ENCODE measurements at places on chromosomes 7 and 10.

GRCh38 chr10:19952224-19953010 lies 136.2 kb downstream of the PLXDC2 start:
- no peak for DNase-seq

GRCh38 chr10:100114976-100115770 lies 33.5 kb upstream of the CPN1 start:
- no peak for DNase-seq

GRCh38 chr7:149353739-149354504 lies 91.9 kb downstream of the ZNF783 start:
- DNase-seq: no peak

GRCh38 chr10:16184096-16184597 lies 252.7 kb upstream of the PTER start:
- no peak for DNase-seq

- no peak for DNase-seq
Observed at GRCh38 chr7:121126801-121127534, 138.5 kb downstream of the CPED1 start.

- no peak for DNase-seq
Observed at GRCh38 chr7:11579141-11579540, 252.9 kb downstream of the THSD7A start.

GRCh38 chr10:87750817-87751216 lies 67.2 kb downstream of the ATAD1 start:
- DNase-seq: no peak

All from activated CD4-positive, alpha-beta T cell treated with anti-CD3 and anti-CD28 coated beads for 1 hour (primary cell).